Dorsolateral prefrontal cortex (tissue), 122 donors: ENCODE measurements at places on chromosomes 4 and X. TPM values are rescaled to one million over a fixed set of nuclear protein-coding genes. Genes with fewer than 3 reads are reported as not detected.

CYBB gene
- total RNA-seq, result 7.9 TPM

MCF2 gene
- total RNA-seq, result 20.0 TPM

KIAA1210 gene
- not detected for total RNA-seq

TENM3 gene
- total RNA-seq, result 66.0 TPM

CDS1 gene
- 25.5 TPM for total RNA-seq

SH3D19 gene
- total RNA-seq, result 52.9 TPM

PNMA3 gene
- total RNA-seq, result 65.2 TPM

PAK3 gene
- total RNA-seq, result 91.9 TPM

IBSP gene
- total RNA-seq, result not detected

NALF2 gene
- 3.6 TPM for total RNA-seq

BEX5 gene
- total RNA-seq, result 83.4 TPM

AKAP4 gene
- not detected for total RNA-seq

TEX13D gene
- not detected for total RNA-seq

CHRNA9 gene
- not detected for total RNA-seq

HSFX1 gene
- 6.0 TPM for total RNA-seq

MAMLD1 gene
- total RNA-seq, result 29.4 TPM

MAGEA11 gene
- not detected for total RNA-seq

SCARB2 gene
- 178 TPM for total RNA-seq

SPANXN4 gene
- not detected for total RNA-seq

BTC gene
- total RNA-seq, result 1.2 TPM

SPIN4 gene
- total RNA-seq, result 4.1 TPM

GAGE12F gene
- total RNA-seq, result not detected

RENBP gene
- 12.3 TPM for total RNA-seq

SUPT20HL2 gene
- not detected for total RNA-seq

TMEM154 gene
- total RNA-seq, result 0.56 TPM

CT45A3 gene
- total RNA-seq, result not detected

NXF2 gene
- total RNA-seq, result 0.31 TPM

NAT8L gene
- 175 TPM for total RNA-seq

HGFAC gene
- total RNA-seq, result 5.8 TPM

P2RY4 gene
- 1.1 TPM for total RNA-seq

RS1 gene
- 0.21 TPM for total RNA-seq

SLITRK2 gene
- total RNA-seq, result 28.2 TPM

ADRA2C gene
- 5.7 TPM for total RNA-seq

MAPK10 gene
- 393 TPM for total RNA-seq

YIPF7 gene
- total RNA-seq, result 5.7 TPM
